CD8-positive, alpha-beta T cell (primary cell): ENCODE measurements at places on chromosomes 11 and 22.

GRCh38 chr11:109547356-109548027, 125.5 kb downstream of the C11orf87 start:
- DNase-seq = no peak

DNA sequence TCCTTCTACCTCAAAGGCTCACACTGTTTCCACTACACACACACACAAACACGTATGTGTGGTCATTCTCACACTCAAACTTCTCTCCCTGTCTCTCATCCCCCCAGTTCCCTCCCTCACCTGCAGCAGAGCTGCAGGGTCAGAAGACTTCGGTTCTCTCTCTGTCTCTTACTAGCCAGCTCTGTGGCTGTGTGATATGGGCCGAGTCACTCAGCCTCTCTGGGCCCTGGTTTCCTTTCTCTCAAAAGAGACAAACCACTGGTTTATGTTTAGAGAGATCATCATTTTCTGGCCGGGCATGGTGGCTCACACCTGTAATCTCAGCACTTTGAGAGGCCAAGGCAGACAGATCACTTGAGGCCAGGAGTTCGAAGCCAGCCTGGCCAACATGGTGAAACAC, 21.1 kb downstream of the TSPAN18 start:
- no peak for DNase-seq

DNA sequence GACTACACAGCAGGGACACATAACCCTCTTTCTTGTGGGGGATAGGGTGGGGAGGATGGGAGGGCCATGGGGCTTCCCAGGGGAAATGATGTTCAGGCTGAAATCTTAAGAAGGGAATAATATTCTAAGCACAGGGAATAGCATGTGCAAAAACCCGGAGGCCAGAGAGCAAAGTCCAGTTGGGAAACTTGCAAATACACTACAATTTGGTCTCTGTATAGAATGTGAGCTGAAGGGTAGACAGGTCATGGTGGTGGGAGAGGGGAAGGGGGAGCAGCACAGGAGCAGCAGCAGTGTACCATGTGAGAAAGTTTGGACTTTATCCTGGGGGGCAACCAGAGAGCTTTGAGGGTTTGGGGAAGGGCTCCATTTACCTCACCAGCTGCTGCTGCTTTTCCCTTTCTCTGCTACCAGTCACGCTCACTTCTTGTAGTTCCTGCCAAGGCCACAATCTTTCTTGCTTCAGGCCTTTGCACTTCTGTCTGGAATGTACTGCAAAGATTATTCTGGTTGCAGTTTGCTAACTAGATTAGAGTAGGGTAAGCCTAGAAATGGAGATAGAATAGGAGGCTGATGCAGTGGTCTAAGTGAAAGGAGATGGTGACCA, 43.0 kb downstream of the KREMEN1 start:
- no peak for DNase-seq

DNA sequence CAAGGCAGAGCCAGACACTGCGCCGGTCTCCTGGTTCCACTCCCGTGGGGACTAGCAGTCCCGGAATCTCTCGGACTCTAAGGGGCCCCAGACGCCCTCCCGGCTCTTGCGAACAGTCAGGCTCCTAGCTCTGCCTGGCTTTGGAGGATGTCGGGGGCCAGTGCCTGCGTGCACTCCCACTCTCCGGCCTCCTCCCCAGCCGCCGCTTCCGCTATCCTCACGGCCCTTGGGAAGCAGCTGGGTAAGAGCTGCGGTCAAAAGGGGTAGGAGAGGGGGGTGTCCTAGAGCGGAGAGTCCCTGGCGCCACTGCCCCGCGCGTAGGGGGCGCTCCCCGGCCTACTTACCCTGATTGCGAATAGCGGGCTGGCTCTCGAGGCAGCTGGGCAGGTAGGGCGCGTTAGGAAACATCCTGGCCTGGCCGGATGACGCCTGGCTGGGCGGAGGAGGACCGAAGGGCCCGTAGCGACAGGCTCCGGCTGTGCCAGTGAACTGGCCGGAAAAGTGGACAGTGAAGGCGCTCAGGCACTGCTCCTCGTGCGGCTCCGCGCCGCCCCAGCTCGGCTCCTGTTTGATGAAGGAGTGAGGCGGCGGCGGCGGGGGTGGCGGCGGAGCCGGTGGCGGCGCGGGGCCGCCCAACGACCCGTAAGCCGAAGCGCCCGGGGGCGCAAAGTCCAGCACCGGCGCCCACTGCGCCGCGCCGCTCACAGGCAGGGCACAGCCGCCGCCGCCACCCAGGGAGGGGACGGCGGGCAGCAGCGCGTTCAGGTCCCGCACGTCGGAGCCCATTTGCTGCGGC, 785 bp downstream of the WT1 start:
- DNase-seq = no peak

DNA sequence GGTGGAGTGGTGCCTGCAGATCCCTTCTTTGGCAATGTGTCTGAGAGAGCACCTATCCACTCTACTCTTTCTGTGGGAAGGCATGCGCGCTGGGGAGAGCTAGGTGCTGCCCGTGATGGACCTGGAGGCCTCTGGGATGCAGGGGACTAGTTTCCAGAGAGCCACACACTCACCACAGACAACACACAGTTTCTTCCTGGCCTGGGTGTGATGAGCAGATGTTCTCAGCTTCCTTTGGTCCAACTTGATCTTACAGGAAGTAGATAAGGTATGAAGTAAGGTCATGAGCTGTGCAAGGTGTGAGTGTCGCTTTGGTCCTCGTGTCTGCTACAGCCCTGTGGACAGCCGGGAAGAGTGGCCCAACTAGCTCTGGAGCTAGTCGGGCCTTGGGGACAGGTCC, 27.3 kb upstream of the SUSD2 start:
- DNase-seq = peak; percentile 56

- no peak for DNase-seq
Measured at GRCh38 chr11:121437018-121437685, 15.0 kb upstream of the SORL1 start.

GRCh38 chr22:47607486-47607885, 845.0 kb downstream of the TBC1D22A start:
- DNase-seq = no peak

DNA sequence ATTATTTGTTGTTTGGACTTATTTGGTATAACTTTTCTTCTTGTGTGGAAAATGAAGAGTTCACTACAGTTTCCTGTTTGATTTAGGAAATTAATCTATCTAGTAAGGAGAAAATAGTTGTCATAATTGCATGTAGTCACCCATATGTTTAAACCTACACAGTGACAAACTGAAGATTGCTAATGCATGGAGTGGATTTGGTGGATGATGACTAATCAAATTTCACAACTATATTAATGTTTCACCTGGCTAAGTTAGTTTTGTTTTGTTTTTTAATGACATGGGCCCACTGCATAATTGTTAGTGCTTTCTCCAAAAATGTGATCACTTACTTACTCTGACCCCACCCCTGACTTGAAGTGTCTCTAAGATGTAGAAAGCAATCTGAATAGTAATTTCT, 170.6 kb downstream of the DYNC2H1 start:
- no peak for DNase-seq

DNA sequence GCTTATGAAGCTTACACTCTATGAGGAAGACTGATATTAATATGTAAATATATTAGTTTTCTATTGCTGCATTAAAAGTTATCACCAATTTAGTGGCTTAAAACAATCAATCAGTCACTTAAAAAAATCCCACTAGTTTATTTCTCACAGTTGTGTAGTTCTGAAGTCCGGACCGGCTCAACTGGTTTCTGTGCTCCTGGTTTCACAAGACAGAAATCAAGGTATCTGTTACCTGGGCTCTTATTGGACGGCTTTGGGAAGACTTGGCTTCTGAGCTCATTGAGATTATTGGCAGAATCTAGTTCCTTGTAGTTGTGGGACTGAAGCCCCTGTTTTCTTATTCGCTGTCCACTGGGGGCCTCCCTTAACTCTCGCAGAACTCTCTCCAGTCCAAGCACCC, 343.0 kb downstream of the RAB38 start:
- DNase-seq = no peak

DNA sequence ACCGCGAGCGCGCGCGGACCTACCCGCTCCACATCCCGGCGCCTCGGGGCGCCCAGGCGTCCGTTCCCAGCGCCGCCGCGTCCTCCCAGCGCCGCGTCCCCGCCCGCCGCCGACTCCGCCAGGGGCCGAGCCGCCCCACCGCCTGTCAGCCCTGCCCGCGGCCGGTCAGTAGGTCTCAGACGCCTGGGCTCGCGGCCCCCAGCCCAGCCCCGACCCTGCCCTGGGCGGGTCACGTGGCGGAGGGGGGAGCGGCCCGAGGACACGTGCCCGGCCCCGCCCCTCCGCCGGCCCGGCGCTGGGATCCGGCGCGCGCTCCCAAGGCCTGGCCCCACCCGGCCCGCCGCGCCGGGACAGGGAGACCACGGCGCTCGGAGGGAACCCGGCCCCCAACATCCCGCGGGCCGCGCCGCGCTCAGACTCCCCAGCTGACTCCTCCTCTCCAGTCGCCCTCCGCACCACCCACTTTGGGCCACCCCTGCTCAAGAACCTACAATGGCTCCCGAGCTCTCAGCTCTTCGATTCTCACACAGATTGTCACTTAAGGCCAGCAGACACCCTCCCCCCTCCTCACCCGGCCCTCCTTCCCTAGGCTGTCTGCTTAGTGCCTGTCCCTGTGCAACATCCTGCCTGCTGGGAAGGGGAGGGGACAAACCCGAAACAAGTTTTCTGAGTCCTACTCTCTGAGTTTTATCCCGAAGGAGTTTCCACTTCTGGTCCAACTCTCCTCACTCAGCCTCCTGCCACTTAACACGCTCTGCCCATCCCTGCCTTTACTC, at the start of gene RAB3IL1:
Gene RAB3IL1 (minus strand): TSS at position 233 of the 776 bp plus-strand sequence. CDS start 199 bp downstream, at position 34.
- DNase-seq = no peak

GRCh38 chr11:10021563-10021962, 272.5 kb downstream of the SBF2 start:
- no peak for DNase-seq

DNA sequence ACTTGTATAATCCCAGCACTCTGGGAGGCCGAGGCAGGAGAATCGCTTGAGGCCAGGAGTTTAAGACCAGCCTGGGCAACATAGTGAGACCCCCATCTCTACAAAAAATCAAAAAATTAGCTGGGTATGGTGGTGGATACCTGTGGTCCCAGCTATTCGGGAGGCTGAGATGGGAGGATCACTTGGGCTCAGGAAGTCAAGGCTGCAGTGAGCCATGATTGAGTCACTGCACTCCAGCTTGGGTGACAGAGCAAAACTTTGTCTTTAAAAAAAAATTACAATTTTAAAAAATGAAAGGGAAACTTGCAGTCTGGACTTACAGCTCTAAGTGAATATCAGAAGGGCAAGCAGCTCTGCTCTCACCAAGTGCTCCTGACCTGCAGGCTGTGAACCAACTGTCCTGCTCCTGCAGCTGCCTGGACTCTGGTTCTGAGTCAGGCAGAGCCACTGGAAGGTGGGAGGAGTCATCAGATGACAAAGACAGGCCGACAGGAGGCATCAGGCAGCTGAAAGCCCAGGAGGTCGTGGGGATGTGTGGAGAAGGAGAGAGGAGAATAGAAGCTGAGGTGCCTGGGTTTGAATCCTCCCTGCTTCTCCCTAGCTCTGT, 9.6 kb downstream of the SMTNL1 start:
- DNase-seq = no peak

- no peak for DNase-seq
Measured at GRCh38 chr22:36765131-36765942, 10.6 kb downstream of the IFT27 start.

DNA sequence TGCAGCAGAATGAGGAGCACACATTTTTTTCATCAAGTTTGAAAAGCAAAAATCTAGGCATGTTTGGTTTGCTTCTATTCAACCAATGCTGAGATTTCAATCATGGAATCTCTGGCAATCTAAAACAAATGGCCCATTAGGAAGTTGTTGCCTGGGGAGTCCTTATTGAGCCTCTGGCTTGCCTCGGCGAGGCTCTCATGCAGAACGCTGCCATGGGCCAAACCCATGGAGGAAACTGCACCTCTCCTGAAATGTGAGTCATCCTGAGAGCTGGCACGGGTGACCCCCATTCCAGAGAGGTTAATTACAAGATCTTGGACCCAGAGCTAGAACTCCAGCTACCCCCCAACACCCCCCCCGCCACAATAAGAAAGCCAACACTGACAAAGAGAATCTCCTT, 80.7 kb downstream of the MN1 start:
- DNase-seq = no peak

DNA sequence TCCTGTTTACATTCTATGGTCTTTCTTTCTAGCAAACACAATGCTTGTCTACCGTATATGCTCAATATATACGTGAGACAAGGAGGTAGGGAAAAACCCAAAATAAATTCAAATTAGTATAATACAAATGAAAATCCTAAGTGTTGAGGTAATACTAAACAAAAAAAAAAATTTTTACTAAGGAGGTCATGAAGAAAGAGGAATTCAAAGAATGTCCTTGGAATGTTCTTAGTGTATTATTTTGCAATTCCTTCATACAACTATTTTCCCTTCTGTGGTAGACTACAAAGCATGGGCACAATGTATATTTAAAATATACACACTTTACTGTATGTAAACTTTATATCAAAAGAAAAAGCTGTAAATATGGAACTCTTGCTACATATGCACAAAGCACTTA, 36.4 kb downstream of the PIK3C2A start:
- DNase-seq = no peak

- DNase-seq = no peak
Measured at GRCh38 chr11:113448316-113448677, 26.9 kb downstream of the DRD2 start.

- no peak for DNase-seq
Measured at GRCh38 chr11:86444981-86445380, 70.3 kb downstream of the CCDC81 start.

DNA sequence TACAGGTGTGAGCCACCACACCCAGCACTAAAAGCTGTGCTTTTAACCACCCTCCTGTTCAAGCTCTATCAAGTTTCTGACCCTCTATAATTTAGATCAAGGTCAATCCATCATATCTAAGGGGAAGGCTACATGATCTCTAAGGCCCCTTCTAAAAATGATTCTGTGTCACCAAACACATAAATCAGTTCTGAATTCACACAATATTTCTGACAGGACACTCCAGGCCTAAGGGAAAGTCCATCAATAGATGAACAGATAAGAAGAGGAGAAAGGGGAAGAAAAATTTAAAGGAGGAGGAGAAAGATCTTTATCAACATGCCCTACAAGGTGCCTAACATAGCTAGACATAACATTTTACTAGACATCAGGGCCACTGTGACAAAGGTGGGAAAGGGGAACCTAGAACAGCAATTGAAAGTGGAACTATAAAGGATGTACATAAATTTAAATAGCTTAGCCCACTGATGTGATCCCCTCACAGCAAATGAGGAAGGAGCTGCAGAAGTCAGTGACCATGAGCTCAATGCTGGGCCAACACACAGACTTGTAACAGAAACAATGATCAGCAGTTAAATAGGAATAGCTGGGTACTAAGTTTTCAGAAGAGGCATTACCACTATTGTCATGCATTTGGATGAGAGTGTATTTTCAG, 4.7 kb downstream of the PRCP start:
- DNase-seq = no peak

- no peak for DNase-seq
Measured at GRCh38 chr11:1838077-1838425, 730 bp upstream of the TNNI2 start.

GRCh38 chr11:13328286-13328685, 50.7 kb downstream of the BMAL1 start:
- DNase-seq = no peak
